ENCODE measurements at places on chromosomes 5 and 9.

- DNase-seq, result no peak
These were observed 213.0 kb downstream of the CRB2 start for GRCh38 chr9:123568691-123569688.

DNA sequence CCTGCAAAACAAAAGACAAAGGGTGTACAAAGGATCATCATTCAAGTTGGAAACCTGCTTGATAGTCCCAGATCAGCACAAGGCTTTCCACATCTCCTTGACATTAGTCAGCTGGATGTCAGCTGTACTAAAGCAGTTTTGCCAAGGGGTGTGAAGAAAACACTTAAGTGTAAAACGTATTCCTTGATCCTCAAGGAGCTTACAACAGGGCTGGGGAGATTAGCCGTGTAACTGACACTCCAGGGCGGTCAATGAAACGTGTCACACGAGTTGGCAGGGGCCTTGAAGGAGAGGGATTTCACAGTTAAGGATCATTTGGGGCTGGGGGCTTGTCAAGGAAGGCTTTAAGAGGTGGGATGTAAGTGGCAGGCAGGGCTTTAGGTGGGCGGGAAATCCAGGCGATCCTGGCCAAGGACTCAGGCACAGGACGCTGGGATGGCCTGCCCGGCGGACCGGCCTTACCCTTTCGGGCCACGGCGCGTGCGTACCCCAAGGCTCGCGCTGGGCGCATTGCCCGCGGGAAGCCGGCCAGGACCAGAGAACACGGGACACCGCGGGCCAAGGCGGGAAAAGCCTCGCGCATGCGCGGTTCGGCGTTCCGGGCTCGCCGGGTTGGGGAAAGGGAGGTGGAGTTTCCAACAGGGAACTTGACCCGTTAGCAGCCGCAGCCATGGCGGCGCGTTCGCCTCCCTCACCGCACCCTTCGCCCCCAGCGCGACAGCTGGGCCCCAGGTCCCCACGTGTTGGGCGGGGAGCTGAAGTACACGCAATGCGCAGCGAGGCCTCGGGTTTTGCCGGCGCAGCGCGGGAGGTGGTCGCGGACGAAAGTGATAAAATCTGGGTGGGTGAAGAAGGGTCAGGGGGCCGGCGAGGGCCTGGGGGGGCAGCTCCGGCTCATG is at the start of gene CNTLN:
Gene CNTLN (plus strand): TSS at position 645 of the 899 bp plus-strand sequence. CDS start 26 bp downstream, at position 671.
- peak; percentile 13 for DNase-seq

DNA sequence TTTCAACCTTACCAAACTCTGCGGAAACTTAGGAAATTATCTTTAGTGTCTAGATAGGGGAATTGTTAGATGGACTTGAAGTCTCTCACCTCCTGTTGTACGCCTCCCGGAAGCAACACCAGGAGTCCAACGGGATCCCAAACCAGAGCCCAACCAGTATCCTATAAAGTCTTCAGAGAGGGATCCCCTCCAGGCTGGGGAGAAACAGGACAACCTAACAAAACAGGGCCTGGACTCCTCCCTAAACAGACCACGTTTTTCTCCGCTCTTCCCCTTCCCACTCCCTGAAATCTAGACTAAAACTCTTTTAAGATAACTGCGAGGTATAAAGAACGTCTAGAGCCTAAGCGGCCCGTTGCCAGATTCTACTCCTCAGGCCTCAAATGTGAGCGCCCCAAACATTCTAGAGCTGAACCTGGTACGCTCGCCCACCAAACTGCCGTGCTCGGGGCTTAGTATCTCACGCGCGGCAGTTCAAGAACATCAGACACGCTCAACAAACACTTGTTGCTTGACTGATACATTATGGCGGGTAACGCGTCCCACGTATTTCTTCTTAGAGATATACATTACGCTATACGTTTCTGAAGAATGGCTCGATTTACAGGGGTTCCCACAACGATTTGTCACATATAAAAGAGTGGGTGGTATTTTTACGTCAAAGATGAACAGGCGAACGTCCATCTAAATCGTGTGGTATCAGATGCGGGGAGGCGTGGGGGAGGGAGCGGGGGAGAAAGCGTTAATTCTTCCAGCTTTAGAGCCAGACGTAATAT is 663 bp upstream of the SMIM27 start:
- DNase-seq, result no peak

- no peak for DNase-seq
These were observed 128.3 kb upstream of the CCNH start for GRCh38 chr5:87541033-87541432.

DNA sequence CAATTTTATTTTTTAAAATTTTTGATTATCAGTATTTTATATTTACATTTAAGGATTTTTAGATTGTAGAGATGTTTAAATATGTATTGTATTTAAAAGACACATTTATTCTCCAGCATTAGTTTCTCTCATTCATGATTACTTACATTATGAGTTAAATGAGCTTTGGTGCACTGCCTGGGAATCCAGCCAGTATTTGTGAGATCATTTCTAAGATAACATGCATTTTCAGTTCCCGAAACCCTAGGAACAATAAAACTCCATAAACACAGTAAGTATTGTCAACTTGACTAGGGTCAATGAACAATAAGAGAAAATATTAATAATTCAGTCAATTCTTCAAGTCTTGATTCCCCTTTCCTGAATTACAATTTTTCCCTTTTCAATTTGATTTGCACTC is 403.3 kb downstream of the PLK2 start:
- DNase-seq, result no peak

DNA sequence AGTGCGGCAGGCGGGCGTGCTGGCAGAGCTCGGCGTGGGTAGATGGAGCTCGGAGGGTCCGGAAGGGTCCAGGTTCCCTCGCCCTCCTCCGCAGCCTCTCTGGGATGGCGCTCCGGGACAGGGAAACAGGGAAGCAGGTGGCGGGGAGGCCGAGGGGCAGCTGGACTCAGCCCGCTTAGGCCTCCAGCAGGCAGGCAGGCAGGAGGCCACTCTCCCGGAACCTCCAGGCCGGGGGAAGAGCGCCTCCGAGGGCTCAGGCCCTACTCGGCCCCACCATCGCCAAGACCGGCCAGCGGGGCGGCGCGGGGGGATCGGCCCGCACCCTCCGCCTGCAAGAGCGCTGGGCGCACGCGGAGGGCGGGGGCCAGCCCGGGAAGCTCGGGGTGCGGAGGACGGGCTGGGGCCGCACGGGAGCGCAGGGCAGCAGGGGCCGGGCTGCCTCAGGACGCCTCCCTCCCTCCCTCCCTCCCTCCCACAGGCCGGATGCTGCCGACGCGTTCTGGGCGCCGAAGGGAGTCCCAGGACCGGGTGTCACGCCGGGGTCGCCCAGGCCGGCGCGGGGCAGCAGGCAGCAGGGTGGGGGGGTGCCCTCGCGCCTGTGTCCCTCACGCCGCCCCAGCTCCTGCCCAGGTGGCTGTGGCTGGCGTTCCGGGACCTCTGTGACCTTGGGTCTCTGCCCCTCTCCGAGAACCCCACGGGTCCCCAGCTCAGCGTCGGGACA is 977 bp downstream of the MGAT4B start:
- DNase-seq, result no peak

DNA sequence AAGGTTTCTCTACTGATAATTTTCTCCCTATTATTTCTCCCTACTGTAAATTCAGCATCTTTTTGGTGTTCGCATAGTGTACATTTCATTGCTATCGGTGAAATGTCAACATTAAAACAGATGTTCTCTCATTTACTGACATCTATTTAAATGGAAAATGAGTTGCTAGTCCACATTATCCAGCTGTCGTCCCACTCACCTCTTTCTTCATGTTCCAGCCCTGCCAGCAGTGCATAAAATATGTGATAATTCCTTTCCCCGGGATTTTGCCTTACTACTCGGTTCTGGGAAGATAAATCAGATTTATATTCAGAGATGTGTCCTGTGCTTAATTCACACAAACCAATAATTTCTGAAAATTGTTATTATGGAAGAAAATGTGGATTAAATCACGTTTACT is 155.8 kb downstream of the MYO10 start:
- no peak for DNase-seq

- peak; percentile 42 for DNase-seq
These were observed 6.9 kb downstream of the FGD3 start for GRCh38 chr9:92954049-92954861.

DNA sequence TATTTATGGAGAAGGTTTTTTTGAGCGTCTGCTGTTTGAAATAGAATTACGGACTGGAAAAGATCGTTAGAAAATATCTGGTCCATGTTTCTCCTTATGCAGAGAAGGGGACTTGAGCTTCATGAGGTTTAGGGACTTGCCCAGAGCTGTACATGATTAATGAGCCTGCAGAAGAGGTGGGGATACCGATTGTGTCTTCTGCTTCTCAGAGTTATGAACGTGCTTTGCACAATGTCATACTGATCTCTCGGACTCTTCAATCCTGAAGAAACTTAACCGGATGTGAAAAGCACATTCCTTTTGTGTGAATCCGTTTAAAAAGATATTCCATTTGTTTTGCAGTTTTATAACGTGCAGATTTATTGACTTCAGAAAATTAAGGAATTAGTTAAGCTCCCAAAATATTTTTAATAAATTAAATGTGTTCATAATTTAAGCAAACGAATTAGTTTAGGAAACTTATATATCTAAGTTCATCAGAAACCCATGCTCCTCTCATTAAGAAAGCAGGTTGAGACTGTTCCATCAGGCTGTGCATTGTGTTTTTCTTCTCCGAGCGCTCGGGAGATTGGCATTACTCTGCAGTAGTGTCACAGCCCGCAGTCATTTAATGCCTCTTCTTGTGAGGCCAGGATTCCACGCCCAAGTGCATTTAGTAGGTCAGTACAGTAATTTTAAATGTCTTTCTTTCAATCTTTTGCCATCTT is 40.8 kb upstream of the MEF2C start:
- DNase-seq, result no peak
